ENCODE measurements at places on chromosomes 12 and 14.

- DNase-seq = no peak
Observed at GRCh38 chr12:43315961-43316360, 236.0 kb downstream of the ADAMTS20 start.

- no peak for DNase-seq
Observed at GRCh38 chr12:11774821-11775220, 125.3 kb downstream of the ETV6 start.

DNA sequence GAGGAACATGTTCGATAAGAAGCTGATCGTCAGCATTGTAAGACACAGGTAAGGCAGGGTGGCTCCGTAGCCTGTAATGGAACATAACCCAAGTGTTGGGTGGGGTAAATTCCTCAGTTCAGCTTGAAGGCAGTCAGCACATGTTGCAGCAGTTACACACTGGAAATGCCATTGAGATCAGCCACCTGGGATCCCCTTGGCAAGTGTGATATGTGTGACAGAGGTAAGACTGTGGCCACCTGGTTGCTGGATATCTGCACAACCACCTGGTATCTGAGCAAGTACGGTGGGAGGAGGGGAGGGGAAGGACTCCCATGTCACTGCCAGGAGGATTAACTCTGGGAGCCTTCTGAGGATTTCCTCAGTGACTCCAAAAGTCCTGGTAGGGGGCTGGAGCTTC lies 158.0 kb upstream of the CAND1 start:
- no peak for DNase-seq

- no peak for DNase-seq
Observed at GRCh38 chr12:91413581-91414546, 231.2 kb upstream of the DCN start.

DNA sequence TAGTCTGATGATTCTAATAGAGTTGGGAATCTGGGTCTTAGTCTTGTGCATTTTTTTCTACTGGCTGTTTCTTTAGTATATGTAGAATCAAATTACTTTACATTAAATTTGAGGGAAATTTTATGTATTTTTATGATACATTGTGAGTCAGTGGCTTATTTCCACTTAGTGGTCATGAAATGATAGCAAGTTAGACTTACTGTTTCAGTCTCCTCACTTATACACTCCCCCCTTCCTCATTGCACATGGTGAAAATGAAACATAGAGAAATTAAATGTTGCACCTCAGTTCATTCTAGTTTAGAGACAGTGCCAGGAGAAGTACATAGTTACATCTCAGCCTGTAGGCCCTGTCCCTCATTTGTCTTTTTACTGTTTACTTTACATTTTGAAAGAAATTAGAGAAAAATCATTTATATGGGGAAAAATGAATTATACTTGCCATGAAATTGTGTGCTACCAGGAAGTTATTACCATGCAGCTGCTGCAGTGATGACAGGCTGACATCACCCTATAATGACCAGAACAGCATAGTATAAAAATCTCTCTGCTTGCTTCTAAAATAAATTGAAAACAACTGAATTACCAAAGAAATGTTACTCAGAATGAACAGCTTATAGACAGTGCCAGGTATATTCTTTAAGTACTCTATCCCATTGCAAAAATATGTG lies 113.2 kb downstream of the TRMT5 start:
- DNase-seq = no peak

DNA sequence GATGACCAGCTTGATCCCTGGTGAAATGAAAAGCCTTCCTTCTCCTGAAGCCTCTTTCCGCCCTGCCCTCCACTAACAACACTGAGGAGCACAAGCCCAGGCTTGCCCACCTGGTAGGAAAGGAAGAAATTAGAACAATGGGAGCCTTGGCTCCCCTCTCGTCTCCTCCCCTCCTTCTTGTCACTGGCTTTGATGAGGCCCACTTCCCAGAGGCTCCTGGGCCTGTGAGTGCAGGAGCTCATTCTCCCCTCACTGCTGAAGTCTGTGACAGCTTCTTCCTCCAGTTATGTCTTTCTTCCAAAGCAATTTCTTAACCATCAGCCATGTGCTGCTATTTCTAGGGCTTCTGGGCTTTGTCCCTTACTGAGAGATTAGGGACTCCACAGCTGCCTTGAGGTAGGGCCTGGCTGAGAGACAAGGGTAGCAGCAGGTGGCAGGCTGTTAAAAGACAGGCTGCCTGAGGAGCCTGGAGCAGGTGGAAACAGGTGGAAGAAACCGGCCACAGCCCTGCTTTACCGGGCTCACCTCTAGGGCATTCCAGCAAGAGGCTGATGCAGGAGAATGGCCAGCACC lies 53.6 kb upstream of the SRSF5 start:
- no peak for DNase-seq

DNA sequence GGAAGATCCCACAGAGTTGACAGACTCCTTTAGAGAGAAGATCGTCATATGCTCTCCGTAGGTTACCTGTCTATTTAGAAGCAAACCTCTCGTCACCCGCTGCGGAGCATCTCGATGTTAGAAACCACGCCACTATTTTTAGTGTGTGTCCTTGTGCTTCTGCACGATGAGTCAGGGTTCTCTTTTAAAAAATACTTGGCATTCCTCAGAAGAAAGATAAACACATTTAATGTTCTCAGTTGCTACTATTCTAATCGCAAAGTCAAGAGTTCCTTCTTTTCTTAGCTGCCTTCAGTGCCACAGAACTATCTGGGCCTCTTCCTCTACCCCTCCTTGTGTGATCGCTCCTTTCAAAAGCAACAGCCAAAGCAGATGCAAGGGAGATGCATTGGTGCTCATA lies 192.4 kb downstream of the PELI2 start:
- DNase-seq = no peak

DNA sequence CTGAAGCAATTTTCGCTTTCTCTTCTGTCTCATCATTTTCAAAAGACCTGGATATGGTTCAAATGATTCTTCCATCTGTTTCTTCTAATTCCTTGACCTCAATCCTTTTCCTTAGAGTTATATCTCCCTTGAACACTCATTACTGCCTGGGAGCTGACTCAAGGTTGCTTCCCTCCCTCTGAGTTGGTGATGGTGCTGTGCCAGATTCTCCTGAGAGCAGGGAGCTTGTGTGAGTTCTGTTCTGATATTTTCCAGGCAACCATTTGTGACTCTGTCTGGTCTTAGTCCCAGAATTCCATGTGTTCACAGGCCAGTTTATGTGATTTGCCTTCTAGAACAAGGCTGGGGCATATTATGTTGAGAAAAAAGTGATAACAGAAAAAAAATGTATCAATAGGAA lies 505.1 kb upstream of the SYT1 start:
- no peak for DNase-seq

- DNase-seq = no peak
Observed at GRCh38 chr14:95138876-95139275, 18.5 kb downstream of the DICER1 start.

DNA sequence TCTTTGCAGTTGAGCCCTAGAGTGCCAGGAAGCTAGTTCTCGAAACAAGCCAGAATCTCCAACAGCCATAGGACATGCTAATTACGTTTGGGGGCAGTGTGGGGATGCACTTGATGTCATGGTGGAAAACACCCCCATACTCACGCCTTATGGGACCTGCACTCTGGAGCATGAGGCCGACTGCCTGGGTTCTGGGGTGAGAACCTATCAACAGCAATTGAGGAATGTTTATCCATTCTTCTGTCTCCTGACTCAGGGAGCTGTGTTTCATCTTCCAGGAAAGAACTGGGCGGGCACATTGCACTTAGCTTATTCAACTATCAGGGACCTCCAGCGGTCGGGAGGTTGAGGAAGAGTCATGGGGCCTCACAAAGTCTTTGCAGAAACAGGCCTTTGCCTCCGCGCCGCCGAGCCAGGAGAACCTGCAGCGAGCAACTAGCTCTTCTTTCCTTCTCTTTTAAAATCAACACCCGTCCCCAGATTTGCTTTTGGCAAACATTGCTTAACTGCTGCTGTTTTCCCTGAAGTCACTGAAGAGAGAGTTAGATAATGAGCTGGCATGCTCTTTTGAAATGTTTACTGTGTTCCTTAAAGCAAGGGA lies 226.1 kb upstream of the DIO3 start:
- DNase-seq = no peak

DNA sequence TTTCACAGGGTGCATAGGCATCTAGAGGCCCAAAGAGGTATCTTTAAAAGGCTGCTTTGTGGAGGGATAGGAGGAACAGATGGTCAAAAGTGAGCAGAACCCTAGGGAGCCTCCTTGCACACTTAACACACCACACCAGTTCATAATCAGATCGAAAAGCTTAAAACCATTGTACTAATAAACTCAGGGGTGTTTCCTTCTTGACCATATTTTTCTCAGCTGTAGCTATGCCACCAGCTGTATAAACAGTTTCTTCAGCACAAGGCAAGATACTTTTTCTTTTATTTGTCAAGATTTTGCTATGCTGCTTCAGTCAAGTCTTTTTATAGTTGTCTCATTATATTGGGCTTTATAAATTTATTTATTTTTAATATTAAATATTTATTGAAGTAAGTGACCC lies 88.7 kb downstream of the RIC8B start:
- DNase-seq = no peak

DNA sequence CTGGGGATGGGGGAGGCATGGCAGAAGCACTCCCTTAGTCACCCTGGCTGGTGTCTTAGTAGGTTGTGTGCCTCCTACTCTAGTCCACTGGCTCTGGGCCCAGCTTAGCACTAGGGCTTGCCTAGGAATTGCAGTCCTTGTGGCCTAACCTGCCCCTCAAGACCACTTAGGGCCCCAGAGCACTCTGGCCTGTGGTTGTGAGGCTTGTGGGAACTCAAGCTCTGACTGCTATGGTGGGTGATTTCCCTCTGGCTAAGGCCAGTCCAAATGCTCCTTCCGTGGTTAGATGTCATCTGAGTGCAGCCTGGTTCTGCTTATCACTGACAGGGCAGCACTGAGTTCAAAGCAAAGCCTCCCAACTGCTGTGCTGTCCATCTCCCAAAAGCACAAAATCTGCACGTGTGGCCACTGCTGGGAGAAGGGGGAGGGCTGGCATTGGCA lies 20.2 kb downstream of the FGD4 start:
- DNase-seq = no peak

- no peak for DNase-seq
Observed at GRCh38 chr12:41521872-41522379, 333.8 kb downstream of the PDZRN4 start.

DNA sequence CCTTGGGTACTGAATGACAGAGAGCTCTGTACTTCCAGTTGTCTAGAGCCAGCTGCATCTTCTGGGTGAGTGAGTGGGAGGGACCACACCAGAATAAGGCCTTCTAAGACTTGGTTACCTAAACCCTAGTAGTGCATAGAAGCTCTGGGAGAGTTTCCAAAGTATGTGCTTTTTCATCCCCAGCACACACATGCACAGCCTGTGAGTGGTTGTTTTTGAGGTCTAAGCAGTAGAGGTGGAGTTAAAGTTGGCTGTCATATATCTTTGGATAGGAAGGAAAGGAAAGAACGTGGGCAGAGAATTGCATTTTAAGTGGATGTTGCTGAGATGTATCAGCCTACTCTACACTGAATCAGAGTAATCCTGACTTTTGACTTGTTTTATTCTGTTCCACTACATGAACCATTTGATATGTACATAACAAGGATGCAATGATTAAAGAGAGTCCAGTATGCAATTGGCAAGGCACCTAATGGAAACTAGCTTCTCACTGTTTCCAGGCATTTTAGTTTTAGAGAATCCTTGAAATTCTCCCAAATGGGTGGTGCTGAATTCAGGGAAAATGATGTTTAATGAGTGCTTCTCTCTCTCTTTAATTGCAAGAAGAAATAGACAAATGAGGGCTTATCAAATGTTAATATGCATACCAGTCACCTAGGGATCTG lies 51.8 kb upstream of the PRICKLE1 start:
- DNase-seq = no peak

GRCh38 chr12:52300796-52301691 lies 9.7 kb upstream of the KRT81 start:
- no peak for DNase-seq

- DNase-seq = no peak
Observed at GRCh38 chr14:104130974-104131651, 7.3 kb upstream of the KIF26A start.

DNA sequence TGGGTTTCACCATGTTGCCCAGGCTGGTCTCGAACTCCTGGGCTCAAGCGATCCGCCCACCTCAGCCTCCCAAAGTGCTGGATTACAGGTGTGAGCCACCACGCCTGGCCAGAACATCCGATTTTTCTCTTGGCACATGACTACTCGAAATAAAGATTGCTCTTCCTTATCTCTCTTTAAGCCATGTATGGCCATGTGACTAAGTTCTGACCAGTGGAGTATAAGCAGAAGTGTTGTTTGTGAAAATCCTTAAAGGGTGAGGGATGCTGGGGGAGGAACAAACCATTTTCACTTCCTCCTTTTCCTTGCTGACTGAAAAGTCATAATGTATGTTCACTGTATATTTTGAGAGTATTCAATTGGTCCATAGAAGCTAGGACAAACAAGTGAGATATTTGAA lies 50.7 kb upstream of the ATF7IP start:
- DNase-seq = no peak

Data from gastrocnemius medialis (tissue), 4 donors.